Pulmonary artery endothelial cell (primary cell): ENCODE measurements at places on chromosomes 16 and 17.

- no peak for DNase-seq
These were observed 6.0 kb upstream of the MRPL38 start for GRCh38 chr17:75910699-75911098.

DNA sequence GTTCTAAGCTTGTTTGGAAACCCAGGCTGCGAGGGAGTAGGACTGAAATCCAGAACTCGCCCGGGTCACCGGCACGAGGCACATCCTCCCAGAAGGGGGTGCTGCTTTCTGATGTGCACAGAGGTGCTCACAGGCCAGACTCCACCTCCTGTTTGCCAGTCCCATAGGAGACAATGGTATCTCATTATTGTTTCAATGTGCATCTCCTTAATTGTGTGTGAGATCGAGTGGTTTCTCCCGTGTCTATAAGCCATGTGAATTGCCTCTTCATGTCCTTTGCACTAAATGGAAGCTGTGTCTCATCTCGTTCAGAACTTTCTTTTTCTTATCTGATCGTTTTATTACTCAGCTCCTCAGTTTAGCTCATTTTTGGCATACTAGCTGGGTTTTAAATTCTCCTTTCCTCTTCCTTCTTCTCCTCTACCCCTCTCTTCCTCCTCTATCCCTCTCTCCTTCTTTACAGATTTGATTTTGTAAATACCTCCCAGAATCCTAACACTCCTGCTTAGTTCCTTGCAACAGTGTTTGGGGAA, 32.1 kb upstream of the PRKCB start:
- no peak for DNase-seq

DNA sequence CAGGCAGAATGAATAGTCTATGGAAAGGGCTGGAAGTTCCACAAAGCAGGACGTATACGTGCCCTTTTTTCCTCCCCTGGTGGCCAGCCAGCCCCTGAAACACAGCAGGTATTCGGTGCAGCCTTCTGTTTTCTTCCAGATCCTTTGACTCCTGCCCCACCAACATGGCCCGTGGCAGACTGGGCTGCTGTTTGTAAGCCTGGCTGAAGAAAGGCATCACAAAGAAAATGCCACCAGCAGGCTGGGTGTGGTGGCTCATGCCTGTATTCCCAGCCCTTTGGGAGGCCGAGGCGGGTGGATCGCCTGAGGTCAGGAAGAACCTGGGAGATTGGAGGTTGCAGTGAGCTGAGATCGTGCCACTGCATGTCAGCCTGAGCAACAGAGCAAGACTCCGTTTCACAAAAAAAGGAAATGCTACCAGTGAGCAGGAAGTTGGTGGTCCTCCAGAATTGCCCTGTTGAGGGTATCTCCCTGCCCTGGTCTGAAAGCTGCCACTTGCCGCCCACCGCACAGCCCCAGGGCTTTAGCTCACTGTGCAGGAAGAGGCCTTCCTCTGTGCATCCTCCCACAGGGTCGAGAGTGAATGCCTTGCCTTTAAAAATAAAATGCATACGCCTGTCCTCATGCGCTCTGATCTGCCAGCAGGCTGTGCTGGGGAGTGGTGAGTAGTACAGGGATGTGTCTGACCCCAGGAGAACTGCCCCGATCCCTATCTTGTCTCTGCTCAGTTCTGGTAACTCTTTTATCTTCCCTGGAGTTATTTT, 587.7 kb downstream of the MAF start:
- no peak for DNase-seq

- DNase-seq: no peak
These were observed 68.7 kb downstream of the BANP start for GRCh38 chr16:88019821-88020515.

GRCh38 chr17:33469911-33470310, 176.8 kb upstream of the ASIC2 start:
- DNase-seq: no peak

GRCh38 chr17:16383216-16383615, 2.3 kb downstream of the UBB start:
- no peak for DNase-seq

DNA sequence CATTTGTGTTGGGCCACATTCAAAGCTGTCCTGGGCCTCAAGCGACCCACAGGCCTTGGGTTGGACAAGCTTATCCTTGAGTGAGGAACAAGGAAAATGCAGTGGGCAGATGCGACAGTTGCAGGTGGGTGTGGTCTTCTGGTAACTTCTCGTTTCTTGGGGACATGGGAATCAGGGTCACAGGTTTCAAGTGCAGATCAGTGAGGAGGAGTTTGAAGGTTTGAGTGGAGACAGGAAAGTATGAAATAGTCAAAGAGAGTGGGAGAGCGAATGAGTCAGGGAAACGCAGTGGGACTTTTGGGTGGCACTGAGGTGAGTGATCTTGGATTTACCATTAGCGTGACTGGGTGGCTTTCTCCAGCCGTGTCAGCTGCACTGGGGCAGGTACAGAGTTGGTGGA, 15.4 kb upstream of the CCL22 start:
- no peak for DNase-seq

DNA sequence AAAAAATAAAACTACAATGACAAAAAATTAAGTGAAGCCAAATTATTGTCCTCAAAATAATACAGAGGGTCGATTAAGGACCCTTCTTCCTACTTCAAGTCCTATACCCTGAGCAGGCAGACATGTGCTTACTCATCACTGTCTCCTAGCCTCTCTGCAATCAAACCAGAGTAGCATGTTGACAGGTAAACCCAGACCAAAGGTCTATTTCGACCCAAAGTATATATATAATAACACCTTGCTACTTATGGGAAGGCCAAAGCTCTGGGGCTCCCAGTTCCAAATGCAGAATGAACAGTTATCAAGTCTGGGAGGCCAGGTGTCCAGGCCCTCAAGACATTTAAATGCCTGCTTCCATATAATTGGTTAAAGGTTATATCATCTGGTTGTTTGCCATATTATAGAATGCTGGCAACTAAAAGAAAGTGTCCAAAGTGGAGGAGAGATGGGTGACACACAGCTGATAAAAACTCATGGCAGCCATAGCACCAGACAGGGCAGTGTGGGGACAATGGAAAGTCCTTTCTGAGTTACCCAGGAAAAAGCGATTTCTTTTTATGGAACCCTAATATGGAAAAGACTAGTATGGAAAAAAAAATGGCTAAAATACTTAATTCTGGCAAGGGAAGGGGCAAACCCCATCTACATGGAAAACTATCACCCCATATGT, 53.6 kb downstream of the N4BP1 start:
- no peak for DNase-seq

DNA sequence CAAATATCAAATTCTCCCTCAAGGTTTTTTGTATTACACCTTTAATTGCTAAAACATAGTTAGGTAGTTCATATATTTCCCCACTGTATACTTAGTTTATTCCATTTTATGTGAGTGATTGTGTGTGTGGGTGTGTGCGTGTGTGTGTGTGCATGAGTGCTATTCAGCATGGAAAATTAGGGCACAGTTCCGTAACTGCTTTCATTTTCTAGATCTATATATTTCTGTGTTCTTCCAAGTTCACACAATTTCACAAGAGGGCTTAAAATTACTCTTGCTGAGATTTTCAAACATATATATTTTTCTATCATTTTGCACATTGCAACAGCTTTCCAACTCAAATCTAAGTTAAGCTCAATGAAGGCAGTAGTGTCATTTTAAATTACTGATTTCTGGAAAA, 782.9 kb upstream of the SOX9 start:
- DNase-seq: no peak
